ENCODE measurements at places on chromosomes 3 and 15. TPM values are rescaled to one million over a fixed set of nuclear protein-coding genes. Genes with fewer than 3 reads are reported as not detected.

DNA sequence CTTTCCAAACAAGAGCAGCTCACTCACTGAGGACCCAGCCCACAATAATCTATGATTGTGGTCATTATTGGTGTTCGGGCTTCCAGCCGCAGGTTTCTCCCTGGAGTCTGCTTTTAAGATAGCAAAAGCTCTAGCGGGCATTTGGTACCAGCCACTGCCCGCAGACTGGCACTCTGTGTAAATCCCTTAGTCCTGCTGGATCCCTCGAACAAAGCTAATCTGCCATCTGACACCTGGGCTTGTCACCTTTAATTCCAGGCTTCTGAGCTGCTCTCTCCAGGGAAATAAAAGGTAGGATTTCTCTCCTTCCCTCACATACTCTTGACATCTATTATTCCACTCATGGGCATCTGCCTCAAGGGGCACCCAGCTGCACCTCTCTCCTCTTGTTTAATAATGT, 158.7 kb downstream of the PDCD6IP start:
- no peak for DNase-seq

DNA sequence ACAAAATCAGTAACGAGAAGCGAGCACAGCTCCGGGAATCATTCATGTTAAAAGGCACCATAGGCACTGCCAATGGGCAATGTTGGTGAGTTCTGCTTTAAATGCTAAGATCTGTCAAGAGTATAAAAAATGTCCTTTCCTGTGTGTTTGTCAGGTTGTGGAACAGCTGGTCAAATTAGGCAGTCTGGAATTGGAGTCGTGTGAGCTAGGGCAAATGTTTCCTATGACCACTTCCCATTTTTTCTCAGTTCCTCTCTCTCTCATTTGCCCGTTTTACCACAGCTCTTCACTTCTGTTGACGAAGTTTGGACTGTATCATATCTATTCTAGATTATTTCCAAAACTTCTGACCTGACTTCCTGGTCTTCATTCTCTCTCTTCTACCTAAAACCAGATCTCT, 60.8 kb upstream of the GOLIM4 start:
- DNase-seq, result no peak

Gene EFHB
- not detected for total RNA-seq

- DNase-seq, result no peak
These were observed 942.8 kb upstream of the CFAP20DC start for GRCh38 chr3:59992578-59992977.

DNA sequence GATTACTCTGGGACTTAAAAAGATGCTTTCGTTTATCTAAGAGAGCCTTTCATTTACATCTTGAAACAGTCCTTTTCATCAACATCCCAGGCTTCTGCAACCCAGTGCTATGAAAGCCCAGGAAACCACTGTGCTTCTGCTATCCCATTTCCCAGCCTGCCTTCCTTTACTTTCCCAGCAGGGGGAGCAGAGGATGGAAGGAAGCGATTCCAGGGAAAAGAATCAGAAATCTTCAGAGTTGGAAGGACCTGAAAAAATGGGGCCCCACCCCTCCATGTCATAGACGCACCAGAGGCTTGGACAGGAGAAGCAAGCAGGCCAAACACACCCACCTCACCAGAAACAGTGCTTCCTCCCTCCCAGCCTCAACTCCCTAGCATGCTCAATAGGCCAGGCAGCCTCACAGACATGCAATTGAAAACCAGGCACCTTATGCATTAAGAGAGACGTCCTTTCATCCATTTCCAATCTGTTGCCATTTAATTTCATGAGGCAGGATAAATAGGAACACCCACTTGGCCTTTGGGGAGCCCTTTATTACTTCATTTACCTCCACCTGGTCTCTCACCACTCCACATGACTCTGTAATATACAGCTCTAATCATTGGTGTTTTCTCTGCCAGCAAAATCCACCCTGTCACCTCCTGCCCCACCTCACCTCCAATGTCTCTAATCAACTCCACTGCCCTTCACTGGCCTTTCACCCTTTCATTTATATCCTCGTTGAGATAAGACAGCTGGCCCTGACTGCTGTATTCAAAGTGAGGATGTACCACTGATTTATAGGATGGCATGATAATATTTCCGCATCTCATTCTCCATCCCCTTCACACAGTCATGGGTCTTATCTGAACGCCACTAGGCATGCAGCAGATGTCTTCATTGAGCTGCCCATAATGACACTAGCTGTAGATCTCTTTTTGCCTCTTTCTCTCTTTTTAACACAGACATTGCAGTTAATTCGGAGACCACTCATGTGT, 583.9 kb downstream of the NTRK3 start:
- peak; percentile 64 for DNase-seq

DNA sequence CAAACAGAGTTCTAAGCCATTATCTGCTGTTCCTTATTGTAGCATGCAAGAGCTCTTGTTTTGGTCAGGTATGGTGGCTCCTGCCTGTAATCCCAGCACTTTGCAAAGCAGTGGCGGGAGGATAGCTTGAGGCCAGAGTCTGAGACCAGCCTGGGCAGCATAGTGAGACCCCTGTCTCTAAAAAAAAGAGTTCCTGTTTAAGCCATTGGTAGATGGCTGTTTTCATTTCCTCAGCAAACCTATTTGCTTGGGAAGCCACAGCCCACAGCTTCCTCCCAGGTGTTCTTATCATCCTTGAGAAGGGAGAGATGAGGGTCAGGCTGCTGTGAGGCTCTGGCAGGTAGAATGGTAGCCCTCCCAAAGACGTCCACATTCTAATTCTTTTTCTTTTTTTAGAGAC, 24.4 kb upstream of the FAM81A start:
- no peak for DNase-seq

Gene CLRN1
- total RNA-seq, result not detected

DNA sequence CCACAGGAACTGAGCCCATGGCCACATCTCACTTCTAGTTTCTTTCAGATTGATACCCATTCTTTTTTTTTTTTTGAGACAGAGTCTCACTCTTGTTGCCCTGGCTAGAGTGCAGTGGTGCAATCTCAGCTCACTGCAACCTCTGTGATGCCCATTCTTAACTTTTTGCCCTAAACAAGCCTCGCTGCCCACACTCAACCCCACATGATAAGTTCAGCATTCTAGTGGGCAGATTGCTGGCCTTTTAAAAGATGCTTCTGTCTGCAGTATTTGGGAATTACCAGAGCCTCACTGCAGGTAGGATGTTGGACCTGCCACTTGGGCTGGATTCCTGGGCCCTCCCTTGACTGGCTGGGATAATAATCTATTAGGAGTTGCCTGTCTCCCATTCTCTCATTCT, 51.0 kb downstream of the TRANK1 start:
- DNase-seq, result no peak

Gene BNC1
- not detected for total RNA-seq
